Spinal cord (tissue), 10 donors: ENCODE measurements at places on chromosomes 16 and 17.

DNA sequence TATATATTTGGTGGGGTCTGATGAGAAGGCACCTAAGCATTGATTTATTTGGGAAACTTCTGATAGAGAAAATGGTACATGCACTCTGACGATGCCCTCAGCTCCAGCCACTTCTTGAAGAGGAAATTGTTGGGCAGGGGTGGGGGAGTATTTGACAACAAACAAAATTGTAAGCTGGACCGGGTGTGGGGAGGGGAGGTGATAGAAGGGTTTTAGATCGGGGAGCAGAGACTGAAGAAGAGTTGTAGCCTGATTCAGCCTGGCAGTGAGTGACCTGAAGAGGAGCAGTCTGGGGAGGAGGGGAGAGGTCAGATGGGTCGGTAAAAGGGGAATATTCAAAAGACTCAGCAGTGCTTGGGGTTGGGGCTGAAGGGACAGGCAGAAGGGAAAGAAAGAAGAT is 2284.7 kb downstream of the TP53TG3F start:
- no peak for DNase-seq

DNA sequence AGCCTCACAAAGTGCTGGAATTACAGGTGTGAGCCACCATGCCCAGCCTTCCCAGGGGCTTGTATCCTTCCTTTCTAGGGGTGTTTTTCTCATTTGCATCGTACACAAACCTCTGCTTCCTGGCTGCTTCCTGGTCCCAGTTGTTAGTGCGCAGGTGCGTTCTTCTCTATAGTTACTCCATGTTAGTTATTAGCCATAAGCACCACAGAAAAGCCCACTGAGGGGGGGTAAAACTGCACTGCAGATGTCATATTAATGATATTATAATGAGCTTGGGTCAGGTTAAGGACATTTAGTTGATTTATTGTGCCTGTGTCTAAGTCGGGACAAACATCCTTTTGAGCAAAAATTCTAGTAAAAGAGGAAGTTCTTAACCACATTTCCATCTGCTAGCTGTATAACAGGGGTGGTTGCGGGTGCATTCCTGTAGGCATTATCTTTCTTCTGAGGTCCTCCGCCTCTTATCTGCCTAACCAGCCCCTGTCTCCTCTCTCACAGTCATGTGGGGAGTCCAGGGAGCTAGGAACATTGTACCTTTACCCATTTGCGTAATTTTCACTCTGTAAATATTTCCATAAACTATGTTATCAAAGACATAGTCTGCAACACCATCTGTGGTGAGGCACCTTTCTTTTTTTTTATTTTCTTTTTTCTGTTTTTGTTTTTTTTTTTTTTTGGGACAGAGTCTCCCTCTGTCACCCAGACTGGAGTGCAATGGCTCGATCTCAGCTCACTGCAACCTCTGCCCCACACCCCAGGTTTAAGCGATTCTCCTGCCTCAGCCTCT is 23.6 kb upstream of the ATF7IP2 start:
- no peak for DNase-seq

DNA sequence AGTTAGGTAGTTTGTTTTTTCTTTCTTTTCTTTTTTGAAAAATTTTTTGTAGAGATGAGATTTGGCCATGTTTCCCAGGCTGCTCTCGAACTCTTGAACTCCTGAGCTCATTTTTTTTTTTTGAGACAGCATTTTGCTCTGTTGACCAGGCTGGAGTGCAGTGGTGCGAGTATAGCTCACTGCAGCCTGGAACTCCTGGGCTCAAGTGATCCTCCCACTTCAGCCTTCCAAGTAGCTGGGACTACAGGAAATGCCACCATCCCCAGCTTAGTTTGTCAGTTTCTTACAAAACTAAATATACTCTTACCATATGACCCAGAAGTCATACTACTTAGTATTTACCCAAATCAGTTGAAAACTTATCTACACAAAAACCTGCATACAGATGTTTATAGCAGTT is 14.4 kb upstream of the FBXO47 start:
- DNase-seq = no peak

GRCh38 chr16:74862743-74863244 is 88.2 kb upstream of the FA2H start:
- DNase-seq = peak; percentile 89

DNA sequence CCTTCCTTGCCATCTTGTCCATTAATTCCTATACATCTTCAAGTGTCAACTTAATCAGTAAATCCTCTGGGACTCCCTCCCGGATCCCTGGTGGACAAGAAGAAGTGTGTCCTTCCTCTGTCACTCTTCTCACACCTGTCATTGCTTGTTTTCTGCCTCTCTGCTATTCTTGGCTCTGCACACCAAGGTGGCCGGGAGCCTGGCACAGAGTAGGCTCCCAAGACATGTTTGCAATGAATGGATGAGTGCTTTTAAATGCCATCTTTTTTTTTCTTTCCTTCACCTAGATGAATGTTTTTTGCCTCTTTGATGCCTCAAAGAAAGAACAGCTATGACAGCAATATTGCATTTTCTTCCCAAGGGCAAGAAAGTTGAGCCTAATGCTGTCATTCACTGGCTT is 58.0 kb upstream of the CLEC18A start:
- no peak for DNase-seq

- DNase-seq = no peak
These were observed 106.4 kb downstream of the SLC39A11 start for GRCh38 chr17:72985882-72986720.

DNA sequence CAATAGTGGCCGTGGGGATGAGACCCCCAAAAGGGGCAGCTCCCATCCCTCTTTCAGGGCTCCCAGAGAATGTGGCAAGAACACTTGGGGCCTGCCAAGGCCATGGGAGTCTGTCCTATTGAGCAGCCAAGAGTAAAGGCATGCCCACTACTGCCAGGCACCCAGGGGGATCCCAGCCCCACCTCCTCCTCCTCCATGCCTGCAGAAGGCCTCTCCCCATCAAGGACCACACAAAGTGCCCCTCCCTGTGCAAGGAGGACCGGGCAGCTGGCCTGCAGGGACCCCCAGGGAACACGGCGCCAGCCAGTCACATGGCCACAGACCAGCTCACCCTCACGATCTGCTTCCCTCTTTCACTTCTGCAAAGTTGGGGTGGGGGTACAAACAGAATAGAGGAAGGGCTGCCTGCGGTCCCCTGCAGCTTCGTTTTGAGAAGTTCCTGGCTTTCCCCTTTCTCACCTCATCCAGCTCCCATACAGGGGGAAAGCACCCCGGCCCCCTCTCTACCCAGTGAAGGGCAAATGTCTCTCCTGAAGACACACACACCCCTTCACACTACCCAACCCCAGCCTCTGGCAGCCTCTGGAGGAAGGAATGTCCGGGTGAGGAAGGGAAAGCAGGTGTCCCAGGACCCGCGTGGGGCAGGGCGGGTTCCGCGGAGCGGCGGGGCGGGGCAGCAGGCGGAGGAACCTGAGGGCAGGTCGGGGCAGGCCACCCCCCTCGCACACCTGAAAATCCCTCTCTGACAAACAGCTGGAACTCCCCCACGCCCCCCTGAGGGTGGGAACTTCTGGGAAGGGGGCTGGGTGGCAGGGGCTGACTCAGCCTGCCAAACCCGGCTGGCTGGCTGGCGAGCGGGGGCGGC is 2.0 kb downstream of the PPP1R9B start:
- no peak for DNase-seq

DNA sequence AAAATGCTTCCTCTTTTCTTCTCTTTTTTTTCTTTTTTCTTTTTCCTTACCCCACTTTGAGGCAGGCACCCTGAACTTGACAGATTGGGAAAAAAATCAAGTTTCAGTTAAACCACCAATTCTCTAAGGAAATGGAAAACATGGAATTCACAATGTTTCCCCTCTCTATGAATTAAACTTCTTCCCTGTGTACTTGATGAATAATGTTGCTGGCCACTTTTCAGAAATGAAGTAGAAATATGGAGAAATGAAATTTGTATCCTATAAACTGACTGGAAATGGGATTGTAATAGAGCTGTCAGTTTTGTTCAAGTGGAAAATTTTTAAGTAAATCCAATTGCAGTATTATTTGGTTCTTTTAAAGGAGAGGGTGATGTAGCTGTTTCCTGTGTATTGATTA is 129.8 kb downstream of the CLEC16A start:
- no peak for DNase-seq

GRCh38 chr17:58611331-58611730 is 80.5 kb downstream of the TEX14 start:
- DNase-seq = no peak

DNA sequence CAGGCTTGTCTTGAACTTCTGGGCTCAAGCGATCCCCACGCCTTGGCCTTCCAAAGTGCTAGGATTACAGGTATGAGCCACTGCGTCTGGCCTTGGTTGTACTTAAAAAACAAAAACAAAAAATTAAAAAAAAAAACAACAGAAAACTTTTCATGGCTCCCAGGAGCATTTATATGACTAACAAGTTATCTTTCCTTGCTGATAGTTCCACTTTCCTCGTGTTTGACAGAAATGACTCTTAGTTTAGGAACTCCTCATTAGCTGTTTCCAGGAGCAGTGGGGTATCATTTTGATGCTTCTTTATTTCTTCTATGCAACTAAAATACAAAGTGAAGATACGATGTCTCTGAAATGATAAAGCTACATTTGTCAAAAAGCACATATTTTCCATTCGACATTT is 165.4 kb downstream of the PRKCA start:
- no peak for DNase-seq

DNA sequence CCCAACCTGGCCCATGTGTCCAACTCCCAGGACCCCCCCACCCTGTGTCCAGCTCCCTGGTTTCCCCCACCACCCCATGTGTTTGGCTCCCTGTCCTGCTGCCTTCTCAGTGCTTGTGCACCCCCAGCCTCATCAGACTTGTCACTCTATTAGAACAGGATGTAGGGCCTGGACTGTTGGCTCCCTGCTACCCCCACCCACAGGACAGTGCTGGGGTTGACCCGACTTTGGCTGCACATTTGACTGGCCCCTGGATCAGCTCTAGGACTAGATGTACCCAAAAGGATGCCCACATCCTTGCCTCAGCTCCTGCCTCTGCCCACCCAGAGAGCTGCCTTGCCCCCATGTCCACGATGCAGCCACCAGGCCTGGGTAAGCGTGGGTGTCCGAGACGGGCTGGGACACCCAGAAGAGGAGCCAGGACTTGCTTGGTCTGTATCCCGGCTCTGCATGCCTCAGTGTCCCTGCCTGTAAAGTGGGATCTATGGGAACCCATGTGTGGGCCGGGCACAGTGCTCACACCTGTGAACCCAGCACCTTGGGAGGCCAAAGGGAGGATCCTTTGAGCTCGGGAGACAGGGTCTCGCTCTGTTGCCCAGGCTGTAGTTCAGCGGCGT is 1.5 kb upstream of the CCDC57 start:
- no peak for DNase-seq

DNA sequence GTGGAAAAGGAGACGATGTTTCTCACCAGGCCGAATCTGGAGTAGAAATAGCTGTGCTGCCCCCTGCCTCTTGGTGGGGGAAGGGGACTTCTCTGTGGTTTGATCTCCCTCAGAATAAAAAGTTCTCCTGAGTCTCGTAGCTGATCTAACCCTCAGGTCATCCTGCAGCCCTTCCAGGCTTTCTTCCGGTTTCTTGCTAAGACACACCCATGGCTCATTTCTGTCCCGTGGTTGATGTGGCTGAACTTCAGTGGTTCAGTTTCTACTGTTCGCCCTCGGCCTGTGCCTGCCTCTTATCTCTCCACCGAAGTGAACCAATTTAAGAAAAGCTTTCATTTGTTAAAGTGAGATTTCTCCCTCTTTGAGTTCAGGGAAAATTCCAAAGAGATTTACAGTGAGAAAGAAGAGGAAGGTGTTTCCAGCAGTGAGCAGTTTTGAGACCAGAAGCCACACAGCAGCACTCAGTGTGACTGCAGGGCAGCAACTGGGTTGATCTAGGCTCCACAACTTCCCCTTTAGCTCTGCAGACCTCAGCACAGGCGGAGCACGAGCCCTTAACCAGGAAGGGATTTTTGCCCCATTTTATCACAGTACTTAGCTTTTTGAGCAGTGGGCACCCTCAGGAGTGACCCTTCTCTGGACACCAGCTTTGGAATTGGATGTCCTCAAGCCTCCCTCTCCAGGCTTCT is 34.9 kb upstream of the CACNG5 start:
- DNase-seq = no peak

DNA sequence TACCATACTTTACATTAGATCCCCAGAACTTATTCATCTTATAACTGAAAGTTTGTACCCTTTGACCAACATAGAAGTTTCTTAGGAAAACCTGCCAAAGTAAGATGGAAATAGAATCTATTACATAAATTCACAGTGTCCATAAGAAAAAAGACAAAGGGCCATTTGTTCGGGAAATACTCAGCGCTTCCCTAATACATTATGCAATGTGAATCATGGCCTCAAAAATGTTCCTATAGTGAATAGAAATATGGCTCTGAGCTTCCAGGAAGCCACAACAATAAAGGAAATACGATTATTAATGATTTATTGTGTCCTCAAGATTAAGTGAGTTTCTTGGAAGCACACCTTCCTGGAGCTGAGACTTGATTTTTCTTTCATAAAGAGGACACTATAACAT is 51.5 kb downstream of the GPRC5B start:
- DNase-seq = no peak

DNA sequence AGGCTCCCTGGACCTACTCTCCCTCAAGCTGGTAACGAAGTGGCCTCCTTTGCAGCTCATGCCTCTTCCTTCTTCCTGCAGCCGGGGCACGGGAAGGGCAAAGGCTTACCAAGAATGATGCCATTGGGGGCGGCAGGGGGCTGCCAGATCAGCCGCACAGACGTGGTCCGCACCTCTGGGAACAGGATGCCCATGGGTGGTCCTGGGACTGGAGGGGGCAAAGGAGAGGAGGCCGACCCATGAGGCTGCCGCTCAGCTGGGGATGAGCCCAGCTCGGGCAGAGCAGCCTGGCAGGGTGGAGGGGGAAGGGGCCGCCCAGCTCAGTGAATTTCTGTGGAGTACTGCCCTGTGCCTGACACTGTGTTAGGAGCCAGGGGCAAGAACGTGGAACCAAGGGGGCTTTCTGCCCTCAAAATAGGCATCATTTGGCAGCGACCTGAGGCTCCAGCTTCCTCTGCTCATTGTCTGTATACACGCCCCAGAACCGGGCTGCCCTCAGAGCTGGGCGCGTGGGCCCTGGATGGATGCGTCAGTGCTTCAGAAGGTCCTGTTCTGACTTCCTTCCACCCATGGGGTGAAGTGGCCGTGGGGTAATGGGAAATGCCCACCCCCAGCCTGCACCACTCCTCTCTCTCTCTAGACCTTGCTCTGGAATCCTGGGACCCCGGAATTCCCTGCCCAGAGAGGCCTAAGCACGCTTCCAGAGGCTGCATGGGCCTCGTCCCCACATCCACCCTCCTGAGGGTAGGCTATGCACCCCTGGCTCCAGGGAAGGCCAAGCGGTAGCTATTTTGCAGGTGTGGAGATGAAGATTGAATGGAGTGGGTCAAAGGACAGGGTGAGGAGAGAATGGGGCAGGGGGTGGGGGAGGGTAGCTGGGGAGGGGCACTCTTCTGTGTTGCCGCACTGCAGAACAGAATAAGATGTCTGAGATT is 79.8 kb upstream of the CDC42EP4 start:
- DNase-seq = no peak

GRCh38 chr17:50893183-50893993 is 27.2 kb upstream of the TOB1 start:
- no peak for DNase-seq
